ENCODE measurements at places on chromosomes 2 and 18.

DNA sequence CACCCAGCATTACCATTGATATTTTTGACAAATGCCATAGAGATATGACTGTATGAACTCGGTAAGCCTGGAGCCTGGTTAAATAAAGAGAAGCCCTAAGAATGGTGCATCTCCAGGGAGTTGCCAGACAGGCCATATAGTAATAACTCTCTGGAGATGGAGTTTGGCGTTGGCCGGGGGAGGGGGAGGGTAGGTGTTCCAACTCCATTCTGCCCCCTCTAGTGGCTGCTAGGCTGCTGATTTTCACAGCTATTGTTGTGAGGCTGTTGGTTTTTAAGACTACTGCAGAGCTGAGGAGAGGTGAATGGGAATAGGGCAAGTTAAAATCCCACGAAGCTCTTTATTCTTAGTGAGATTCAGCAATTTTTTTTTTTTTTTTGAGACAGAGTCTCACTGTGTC lies 99.9 kb downstream of the GALNT14 start:
- DNase-seq, result no peak

GRCh38 chr2:137826373-137827372 lies 137.6 kb upstream of the HNMT start:
- no peak for DNase-seq

GRCh38 chr2:106812383-106812782 lies 73.6 kb downstream of the ST6GAL2 start:
- no peak for DNase-seq

DNA sequence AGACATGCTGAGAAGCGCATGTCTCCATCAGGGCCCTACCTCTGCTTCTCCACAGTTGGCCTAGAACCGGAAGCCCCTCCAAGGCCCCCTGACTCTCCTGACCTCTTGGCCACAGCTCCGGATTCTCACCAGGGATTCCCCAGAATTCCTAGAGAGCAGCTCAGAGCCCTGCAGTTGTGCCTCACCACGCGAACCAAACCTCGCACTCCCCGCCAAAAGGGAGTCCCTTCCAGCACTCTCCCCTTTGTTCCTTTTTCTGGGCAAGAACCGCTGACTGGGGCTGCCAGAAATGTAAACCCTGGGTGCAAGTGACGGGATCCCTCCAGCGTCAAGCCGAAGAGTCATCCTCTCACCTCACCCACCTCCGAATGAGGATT lies 36.7 kb downstream of the AFF3 start:
- DNase-seq, result no peak

DNA sequence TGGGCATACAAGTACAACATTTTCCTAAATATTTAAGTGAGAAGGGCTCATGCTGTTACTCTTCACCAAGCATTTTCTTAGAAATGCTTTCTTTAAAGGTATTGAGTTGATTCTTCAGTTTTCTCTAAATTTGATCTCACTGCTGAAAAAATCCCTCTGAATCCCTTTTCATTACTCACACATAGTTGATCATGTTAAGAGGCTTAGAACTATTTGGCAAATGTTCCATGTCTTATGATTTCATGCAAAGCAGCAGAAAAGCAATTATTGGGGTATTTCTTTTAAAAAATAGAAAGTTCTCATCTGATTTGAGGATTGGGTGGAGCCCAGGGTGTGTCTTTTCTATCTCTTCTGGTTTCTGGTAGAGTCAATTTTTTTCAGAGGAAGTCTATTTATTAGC lies 1079.8 kb upstream of the ZEB2 start:
- DNase-seq, result no peak

DNA sequence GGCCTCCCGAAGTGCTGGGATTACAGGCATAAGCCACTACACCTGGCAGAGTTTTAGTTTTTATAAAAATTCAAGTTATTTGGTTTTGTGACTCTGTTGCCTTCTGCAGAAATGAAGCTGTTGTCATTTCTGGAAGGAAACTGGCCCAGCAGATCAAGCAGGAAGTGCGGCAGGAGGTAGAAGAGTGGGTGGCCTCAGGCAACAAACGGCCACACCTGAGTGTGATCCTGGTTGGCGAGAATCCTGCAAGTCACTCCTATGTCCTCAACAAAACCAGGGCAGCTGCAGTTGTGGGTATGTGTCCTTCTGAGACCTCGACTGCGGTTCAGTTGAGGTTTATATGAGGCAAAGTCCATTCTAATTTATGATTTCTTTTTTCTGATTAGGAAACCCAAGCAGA lies 7.2 kb downstream of the MTHFD2 start:
- DNase-seq, result no peak

DNA sequence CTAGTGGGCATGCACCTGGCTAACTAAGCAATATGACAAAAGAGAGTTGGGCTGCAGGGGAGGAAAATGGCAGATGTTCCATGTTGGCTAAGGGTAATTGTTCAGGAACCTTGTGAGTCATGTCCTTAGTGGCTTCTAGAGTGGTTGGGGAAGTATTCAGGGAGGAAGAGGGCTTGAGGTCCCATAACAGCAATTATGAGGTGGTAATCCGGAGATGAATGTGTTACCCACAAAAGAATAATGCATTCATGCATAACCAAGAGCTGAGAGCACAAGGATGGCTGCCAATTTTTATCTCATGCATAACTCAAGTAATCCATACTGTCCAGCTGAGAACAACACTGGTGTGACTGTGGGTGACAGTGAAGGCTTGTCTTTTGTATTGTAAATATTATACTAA lies 42.9 kb downstream of the TMEFF2 start:
- no peak for DNase-seq

- DNase-seq, result no peak
Observed at GRCh38 chr2:233791151-233791882, 13.2 kb downstream of the MROH2A start.

DNA sequence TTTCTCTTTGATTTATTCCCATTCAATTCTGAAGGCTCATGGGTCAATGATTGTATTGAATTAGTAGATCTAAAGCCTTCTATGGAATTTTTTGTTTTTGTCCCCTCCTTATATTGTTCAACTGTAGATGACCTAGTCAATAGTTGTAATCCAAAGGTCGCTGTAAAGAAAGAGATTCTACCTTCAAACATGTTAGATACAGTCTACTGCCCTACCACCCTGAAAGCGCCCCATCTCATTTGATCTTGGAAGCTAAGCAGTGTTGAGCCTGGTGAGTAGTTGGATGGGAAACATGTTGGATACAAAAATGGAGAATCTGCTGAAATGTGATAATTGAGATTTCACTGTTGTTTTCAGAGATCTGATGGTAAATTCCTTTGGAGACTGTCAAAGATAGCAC lies 63.0 kb downstream of the PPP1R1C start:
- no peak for DNase-seq

GRCh38 chr2:10471046-10471571 lies 23.0 kb upstream of the ODC1 start:
- no peak for DNase-seq
